ENCODE measurements at places on chromosomes 5 and 9.

GRCh38 chr9:89139455-89139854 is 39.2 kb downstream of the SHC3 start:
- no peak for DNase-seq

DNA sequence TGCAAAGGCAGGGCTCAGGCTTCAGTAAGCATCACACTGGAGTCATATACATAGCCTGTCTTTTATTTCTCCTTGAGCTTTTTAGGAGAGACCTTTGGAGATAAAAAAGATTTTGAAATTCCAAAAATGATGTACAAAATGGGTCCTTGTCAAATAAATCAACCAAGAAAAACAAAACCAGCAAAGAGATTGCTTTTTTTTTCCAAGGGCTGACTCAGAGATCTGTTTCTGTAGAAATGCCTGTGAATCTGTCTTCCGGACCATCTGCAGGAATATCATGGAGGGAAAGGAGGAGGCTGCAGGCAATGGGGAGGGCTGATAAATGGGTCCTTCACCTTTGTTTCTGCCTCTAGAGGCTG is 77.4 kb downstream of the SLIT3 start:
- DNase-seq: no peak

DNA sequence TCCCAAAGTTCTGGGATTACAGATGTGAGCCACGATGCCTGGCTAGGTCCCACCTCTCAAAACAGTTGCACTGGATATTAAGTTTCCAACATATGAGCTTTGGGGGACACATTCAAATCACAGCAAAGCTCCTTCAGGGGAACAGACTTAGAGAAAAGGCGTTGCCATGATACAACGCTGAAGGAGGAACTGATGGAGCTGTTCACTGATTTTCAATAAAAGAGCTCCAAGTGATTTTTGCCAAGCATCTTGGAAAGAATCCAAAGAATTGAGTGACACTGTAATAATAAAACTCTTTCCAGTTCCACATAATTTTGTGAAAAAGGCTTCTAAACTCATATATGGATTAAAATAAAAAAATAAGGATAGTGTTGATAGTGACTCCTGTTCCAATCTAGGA is 72.5 kb downstream of the CSNK1A1 start:
- DNase-seq: no peak

DNA sequence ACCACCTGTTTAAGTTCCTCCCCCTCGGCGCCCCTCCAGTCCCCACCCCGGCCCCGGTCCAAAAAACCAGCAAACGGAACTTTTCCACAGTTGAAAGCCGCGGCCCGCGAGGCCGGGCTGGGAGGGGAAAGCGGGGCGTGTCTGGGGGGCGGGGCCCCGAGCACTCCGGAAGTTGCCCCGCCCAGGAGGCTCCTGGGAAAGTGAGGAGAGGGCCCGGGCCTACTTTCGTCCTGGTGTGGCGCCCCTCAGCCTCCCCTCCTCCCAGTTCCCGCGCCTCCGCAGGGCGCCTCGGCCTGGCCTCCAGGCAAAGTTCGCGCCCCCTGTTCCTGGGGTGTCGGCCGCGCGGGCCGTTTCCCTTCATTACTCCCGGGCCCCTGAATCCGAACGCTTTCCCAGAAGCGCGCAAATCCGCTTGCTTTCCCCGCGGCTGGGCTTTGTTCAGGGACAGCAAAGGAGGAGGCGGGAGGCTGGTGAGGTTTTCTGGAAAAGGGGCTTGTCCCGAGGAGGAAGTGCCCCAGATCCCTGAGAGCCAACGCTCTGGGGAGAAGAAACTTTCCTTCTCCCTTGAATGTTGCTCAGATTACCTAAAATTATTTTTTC is 4.5 kb upstream of the DMRT3 start:
- no peak for DNase-seq

- DNase-seq: peak; percentile 15
Measured at GRCh38 chr5:66633754-66634153, 37.6 kb downstream of the MAST4 start.

DNA sequence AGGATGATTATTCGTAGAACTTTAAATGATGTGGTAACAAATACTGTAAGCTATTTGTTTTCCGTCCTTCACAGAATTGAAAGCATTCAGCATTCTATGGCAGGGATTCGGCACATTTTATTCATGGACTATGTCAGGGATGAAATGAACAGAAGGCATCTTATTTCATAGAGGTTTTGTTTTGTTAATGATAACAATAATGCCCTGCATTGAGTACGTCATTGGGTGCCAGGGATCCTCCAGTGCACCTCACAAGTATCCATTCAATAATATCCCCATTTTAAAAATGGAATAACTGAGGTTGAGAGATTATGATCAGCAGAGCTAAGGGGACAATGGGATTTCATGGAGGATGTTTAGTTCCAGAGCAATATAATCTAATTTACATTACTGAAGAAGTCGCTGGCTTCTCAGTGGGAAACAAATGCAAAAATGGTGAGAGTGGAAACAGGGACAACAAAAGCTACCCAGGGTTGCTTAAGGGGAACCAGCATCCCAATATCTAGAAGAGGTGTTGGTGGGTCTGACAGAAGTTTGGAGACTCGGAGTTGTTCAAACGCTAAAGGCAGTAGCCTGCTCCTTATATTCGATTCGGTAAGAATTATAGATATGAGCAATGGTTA is 985.7 kb upstream of the WWC1 start:
- DNase-seq: no peak

DNA sequence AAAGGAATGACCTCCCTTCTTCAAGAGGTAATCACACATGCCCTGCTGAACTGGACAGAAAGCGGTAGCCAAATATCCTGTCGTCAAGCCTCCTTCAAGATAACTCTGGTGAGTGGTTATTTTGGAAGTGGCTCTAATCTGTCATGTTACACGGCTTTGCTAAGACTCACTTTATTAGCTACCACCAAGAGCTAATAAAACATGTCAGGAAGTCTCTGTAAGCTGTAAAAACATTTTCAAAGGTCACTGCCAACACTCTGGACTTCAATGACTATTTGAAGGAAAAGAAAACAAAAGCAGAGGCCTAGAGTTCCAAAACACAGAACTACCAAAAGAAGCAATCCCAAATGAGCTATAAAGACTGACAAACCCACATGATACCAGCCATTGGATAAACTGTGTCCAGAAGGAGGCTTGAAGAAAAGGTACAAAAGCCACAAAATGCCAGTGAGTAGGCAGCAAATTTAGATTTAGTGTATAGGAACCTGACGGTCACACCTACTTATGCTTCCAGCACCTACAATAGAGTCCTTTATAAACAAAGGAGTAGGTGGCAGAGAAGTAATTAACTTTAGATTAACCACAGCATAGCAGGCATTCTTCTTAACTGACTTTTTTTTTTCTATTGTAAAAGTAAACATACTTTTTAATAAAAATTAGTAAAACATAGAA is 97.3 kb upstream of the EQTN start:
- no peak for DNase-seq

GRCh38 chr5:119926301-119926700 is 296.9 kb downstream of the FAM170A start:
- DNase-seq: no peak

DNA sequence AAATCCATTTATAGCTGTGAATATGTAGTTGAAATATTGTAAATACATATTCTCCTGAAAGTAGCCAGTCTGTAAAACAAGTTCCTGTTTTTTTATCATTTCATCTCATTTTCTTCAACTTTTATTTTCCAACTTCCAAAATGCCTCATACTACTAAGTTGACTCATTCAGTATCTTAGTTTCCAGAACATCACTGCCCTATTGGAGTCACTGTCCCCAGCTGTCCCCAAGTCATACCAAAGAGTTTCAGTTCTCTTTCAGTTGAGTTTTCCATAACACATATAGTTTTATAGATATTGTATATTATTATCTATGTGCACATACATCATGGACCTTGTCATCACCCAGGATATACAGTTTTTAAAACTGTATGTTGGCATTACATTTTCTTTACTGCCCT is 261.7 kb downstream of the CDH12 start:
- DNase-seq: no peak

- DNase-seq: no peak
Measured at GRCh38 chr5:135831851-135832555, 2.5 kb upstream of the SLC25A48 start.

- DNase-seq: no peak
Measured at GRCh38 chr5:68932830-68933434, 160.9 kb upstream of the SLC30A5 start.

DNA sequence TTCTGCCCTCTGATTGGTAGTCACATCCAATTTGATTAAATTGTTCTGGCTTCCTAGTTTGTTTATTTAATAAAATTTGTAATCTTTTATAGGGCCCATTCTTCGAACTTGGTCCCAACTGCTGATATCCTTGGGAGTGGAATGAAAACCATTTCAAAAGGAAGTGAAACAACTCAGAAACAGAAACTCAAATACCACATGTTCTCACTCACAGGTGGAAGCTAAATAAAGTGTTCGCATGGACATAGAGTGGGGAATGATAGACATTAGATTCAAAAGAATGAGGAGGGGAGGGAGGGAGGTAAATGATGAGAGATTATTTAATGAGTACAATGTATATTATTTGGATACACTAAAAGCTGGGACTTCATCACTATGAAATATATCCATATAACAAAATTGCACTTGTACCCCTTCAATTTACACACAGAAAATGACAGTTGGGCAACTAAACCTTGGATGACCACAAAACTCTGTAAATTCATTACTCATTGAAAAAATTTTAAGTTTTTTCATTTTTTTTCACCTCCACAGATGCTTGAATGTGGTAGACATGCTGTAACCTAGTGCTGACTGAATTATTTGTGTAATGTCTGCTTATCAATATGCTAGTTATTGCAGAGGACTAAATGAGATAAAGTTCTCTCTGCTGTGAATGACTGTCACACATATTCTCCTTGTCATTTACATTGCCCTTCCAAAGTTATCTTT is 16.0 kb downstream of the ATP10B start:
- no peak for DNase-seq

GRCh38 chr9:88691811-88692210 is 156.8 kb downstream of the NXNL2 start:
- no peak for DNase-seq

GRCh38 chr5:179411161-179411841 is 66.0 kb upstream of the ADAMTS2 start:
- no peak for DNase-seq

DNA sequence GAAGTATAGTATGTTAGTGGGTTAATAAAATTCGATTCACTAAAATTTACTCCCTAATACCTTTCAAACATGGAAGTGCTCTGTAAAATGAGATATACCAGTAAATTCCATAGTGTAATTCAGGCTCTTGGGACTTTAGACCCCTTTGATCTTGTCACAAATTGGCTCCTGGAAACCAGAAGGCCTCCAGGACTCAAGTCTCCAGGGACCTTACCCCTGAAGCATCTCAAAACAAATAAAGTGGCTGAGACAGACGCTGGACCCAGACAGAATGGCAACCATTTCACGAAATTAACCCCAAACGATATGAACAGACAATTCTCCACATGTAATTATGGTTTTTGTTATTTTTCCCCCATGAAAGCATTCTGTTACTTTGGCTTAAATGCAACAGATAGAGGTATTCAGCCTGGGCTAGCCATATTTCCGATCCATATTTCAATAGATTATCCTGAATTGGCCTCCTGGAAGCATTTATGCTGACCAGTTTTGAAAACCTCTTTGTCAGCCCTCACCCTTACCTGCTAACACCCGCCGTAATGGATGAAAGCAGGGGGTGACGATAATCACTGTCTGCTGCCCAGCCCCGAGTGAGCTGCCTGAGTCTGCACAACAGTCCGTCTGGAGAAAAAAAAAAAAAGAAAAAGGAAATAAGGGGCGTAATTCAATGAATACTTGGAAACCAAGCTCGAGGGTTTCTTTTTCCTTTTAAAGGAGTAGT is 34.1 kb upstream of the EFNA5 start:
- no peak for DNase-seq

GRCh38 chr5:23025629-23026233 is 172.6 kb upstream of the CDH12 start:
- no peak for DNase-seq

- no peak for DNase-seq
Measured at GRCh38 chr9:126499005-126499910, 114.5 kb upstream of the LMX1B start.

GRCh38 chr9:35366627-35367026 is 123.3 kb upstream of the RUSC2 start:
- DNase-seq: no peak

DNA sequence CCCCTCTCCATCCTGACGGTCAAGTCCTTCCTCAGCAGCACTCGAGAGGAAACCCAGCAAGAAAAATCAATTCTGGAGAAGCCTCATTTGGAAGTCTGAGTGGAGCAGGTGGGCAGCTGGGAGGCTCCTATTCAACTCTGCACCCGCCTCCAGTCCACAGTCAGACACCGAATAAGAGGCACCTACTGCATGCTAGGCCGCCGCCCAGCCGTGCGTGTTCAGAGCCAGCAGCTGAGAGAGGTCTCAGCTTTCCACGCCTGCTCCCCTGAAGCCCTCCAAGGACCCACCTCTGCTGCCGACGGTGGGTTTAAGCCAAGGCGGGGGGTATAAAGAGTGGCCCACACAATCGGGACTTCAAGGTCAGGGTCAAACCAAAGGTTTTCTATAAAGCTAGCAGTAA is 41.9 kb downstream of the VAV2 start:
- DNase-seq: peak; percentile 68

GRCh38 chr5:73796164-73797131 is 170.5 kb downstream of the ARHGEF28 start:
- DNase-seq: no peak

- DNase-seq: no peak
Measured at GRCh38 chr9:89593727-89594427, 10.9 kb upstream of the GADD45G start.

- no peak for DNase-seq
Measured at GRCh38 chr9:95876138-95876444, 600 bp downstream of the ERCC6L2 start.

DNA sequence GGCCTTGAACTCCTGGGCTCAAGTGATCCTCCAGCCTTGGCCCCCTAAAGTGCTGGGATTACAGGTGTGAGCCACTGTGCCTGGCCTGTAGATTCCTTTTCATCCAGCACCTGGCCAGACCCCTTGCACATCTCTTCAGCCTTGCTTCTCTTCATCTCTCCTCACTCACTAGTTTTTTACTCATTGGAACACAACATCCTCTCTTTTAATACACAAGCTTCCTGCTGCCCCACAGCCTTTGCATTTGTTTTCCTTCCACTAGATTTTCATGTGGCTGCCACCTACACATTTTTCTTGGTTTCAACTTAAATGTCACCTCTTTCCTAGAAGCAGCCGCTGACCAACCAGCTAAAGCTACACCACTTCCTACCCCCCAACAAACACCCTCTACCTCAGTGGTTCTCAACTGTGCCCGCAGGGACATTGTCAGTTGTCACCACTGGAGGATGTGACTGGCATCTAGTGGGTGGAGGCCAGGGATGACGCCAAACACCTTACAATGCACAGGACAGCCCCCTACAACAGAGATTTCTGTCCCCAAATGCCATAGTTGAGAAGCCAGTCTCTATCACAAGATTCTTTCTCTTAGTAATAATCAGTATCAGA is 33.7 kb downstream of the HAVCR1 start:
- no peak for DNase-seq

DNA sequence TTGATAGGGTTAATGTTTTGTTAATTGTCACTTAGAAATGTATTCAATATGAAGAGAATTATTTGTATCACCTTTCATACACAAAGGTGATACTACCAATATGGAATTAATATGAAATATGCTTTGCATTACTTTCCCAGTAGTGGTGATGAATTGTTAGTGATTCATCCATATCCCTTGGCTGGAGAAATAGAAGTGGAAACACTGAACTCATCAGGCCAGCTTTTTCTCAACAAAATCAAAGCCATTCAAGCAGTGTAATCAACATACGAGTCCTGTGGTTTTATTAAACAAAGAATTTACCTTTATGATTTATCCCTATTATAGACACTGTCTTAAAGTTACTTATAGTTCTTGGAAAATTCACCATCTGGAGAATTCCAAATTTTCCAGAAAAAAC is 264.0 kb upstream of the MEF2C start:
- no peak for DNase-seq

Measured in NCI-H2107 (cell line).